DMS79 (cell line): ENCODE measurements at places on chromosomes 4 and X.

DNA sequence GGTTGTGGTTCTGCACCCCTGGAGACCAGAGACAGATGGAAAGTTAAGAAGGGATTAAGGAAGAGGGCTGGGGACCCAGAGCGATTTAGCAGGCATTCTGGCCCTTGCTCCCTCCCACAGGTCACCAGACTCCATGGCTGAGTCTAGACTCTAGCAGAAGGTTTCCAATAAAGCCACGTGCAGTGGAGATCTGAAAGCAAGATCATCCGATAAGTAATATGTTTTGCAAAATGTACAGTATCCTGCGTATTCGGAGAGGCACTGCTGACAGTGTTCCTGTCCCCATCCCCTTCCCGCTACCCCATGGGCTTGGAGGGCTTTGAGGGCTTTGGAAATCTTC lies 531 bp upstream of the GPRIN3 start:
- no peak for DNase-seq

DNA sequence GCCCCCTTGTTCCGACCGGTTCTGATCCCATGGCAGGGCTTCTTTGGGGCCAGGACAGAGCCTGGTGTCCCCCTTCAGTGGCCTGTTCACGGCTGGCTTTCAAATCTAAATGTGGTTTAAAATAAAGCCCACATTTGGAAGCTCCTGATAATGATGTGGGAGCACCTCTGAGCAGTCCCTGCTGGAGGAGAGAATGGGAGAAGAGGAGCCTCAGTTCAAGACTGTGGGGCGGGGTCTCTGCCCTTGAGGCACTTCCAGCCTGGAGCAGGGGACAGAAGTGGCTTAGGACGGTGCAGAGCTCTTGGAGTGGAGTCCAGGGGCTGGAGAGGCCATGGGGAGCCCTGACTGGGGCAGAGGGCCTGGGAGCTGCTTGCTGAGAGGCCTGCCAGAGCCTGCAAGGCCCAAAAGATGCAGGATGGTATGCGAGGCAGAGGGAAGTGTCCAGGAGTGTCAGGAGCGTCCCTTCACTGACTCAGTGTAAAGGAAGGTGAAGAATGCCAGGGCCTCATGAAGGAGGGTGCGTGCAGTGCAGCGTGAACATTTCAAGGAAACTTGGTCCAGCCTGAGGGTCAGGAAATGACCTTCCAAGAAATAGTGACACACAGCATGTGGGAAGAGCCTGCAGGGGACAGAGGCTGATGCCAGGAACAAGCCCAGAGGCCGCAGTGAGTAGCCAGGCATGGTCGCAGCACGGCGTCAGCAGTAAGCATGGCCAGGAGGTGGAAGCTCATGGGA lies 21.1 kb upstream of the TADA2B start:
- DNase-seq: no peak

DNA sequence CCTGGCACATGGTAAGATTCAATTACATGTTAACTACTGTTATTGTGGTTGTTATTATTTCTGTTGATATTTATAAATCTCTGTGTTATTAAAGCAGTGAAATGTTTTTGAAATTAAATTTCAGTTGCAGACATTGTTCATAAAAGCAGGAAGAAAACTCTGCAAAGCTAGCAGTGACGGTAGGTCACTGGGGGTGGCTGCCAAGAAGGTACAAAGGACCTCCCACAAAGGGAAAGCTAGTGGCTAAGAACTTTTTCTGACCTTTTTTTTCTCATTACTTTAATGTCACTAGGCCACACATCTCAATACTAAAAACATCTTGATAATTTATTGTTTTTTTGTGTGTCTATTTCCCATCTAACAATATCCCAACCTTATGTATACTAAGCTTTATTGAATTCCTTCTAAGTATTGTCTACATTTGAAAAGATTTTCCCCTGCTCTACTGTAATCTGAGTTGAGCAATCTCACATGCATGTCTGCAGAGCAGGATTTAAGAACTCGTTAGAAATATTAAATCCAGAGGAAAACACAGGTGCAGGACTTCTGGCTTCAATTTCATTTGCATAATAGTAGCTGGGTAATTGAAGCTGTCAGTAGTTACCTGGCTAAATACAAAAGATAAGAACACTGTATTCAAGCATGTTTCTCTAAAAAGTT lies 197.3 kb downstream of the CFAP299 start:
- no peak for DNase-seq

DNA sequence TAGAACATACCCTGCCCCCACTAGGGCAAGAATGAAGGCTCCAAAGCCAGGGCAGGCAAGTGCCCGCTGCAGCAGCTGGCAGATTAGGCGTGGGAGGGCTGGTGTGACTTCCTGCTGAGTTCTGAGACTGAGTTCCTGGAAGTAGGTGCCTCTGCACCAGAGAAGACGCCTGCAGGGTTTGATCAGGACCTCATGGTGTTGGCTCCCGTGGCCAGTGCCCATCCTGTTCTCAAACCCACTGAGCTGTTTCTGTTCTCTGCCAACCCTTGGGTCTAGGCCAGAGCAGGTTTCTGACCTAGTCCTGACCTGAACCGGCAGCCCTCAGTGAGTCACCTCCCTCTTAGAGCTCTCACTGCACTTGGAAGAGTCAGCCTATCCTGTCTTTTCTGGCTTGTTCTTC lies 220.7 kb downstream of the HS6ST2 start:
- DNase-seq: no peak
